ENCODE measurements at places on chromosomes 3 and 15.

- DNase-seq: no peak
Observed at GRCh38 chr3:149015393-149015792, 24.1 kb downstream of the GYG1 start.

DNA sequence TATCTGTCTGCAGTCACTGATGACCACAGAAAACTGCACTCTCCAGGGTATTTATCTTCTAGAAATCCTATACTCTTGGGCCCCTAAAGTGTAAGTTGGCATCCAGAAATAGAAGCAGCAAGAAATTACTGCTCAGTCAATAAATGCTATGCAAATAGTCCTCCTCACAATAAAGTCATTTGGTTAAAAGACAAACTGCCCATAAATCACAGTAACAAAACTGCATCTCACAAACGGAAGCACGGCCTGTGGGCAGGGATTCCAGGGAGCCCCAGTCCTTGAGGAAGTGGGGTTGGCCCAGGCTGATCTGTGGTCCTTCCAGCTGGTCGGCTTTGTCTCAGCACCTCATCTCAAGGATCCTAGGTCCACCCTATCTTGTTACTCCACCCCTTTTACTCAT, 29.7 kb upstream of the SPATA12 start:
- DNase-seq: no peak

DNA sequence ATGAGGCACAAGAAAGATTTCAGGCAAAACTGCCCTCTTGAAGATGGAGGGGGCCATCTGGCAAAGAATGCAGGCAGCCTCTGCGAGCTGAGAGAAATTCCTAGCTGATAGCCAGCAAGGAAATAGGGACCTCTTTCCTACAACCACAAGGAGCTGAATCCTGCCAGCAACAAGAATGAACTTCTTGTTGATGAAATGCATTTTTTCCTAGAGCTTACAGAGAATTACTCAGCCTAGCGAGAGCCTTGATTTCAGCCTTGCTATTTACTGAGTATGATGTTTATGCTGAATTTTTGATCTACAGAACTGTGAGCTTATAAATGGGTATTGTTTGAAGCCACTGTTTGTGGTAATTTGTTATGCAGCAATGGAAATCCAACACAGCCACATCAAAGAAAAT, 148.5 kb upstream of the NAALADL2 start:
- no peak for DNase-seq

DNA sequence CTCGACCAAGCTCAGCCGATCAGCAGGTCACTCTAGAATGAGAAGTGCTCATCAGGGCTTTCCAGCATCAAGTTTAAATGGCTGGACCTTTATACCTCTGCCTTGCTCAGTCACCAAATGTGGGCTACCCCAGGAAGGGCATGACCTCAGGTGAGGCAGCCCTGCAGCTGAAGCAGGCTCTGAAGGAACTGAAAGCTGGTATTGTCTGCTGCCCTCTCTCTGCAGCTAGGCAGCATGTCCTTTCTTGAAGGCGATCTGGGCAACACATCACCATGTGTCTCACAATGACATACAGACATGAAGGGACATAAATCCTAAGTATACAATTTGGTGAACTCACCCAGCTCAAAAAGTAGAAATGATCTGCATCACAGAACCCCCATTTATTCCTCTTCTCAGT, 38.7 kb upstream of the ARID3B start:
- no peak for DNase-seq

- DNase-seq: no peak
Observed at GRCh38 chr3:27639271-27639670, 82.9 kb downstream of the EOMES start.

GRCh38 chr3:138726946-138727730, 107.6 kb downstream of the PIK3CB start:
- DNase-seq: no peak

DNA sequence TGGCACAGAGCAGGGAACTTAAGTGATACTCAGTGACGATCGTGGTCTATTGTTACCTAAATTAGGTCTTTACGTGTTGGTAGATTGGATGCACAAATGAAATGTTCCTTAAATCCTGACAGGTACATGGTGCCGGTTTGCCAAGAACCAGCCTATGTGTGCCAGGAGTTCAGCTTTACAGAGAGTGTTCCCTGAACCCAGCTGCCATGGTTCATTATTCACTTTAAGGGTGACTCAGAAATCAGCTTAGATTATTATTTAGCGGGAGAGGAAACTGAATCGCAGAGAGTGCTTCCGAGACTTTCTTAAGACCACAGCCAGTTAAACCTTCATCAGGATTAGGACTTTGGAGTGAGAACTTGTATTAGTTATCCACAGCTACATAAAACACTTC, 21.5 kb downstream of the FAM43A start:
- DNase-seq: no peak

- no peak for DNase-seq
Observed at GRCh38 chr15:25375557-25375956, 63.3 kb downstream of the UBE3A start.

GRCh38 chr3:64399205-64399800, 174.0 kb upstream of the PRICKLE2 start:
- peak; percentile 33 for DNase-seq

GRCh38 chr3:56309465-56309864, 158.8 kb downstream of the ERC2 start:
- DNase-seq: no peak

GRCh38 chr3:178518660-178519396, 17.4 kb upstream of the KCNMB2 start:
- no peak for DNase-seq

DNA sequence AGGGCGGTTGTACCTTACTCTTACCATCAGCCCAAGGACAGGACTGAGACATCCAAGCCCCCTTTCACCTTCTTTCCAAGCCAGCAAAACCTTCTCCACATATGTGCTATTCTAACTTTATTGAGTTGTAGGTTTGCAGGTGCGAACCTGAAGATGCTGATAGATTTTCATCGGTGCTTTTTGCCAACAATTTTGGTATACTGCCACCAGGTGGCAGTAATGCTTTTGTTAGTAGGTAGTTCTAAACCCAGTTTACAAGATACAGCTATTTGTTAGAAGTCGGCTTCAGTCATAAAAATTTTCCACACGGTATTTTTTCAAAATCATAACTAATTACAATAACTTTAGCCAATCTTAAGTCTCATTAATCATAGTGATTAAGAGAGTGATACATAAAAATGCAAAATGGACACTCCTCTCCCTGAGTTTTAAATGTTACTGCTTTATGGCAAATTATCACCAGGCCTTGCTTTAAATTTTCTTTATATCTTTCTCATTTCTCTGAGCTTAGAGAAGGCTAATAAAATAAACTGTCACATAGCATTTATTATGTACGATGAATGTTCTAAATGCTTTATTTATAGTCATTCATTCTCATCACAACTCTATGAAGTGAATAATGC, 636 bp downstream of the TBC1D21 start:
- DNase-seq: no peak

DNA sequence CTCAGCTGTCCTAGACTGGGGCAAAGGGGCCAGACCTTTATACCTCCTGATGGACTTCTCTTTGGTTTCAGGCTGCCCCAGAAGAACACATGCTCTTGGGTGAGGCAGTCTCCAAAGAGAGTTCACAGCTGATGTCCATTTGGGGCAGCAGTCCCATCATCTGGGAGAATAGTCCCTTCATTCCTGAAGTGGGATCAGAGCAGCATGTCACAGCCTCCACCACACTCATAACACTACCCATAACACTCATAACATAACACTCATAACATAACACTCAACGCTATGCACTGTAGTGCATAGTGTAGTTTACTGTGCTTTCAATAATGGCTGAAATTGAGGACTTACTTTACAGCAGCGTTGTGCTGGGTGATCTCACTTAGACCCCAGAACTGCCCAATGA, 36.7 kb upstream of the PLCL2 start:
- DNase-seq: no peak

- DNase-seq: no peak
Observed at GRCh38 chr15:94027581-94027980, 203.8 kb upstream of the MCTP2 start.

DNA sequence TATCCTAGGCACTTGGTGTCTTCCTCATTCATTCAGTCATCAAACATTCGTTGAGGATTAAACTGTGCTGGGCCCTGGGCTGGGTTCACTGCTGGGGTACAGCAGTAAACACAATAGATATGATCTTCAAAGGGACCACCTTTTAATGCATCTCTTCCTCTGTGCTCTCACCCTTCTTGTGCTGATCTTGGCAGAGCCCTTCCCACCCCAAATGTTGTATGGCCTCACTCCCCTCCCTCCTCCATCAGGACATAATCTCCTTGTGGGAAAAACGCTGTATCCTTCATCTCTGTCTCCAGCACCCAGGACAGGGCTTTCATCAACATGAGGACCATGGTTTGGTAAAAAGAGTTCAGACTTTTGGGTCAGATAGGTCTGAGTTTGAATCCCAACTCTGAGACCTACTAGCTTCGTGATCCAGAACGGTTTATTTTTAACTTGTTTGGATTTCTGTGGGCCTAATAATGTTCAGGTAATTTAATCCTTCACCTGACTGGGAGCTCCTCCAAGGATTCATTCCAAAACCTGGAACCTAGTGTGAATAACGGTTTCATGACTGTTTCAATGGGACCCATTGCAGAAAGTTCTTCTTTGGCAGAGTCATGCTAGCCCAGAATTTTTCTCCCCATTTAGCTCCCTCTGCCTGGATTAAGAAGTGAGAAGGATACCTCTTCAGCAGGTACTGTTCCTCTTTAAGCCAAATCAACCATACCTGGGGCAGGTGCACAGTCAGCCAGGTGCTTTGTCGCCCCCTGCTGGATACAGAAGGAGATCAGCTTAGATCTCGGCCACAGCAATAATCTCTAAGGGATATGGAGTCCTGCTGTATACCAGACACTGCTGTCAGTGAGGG, 5.2 kb upstream of the WNT7A start:
- peak; percentile 44 for DNase-seq

- no peak for DNase-seq
Observed at GRCh38 chr15:99443056-99443756, 122.6 kb upstream of the MEF2A start.

DNA sequence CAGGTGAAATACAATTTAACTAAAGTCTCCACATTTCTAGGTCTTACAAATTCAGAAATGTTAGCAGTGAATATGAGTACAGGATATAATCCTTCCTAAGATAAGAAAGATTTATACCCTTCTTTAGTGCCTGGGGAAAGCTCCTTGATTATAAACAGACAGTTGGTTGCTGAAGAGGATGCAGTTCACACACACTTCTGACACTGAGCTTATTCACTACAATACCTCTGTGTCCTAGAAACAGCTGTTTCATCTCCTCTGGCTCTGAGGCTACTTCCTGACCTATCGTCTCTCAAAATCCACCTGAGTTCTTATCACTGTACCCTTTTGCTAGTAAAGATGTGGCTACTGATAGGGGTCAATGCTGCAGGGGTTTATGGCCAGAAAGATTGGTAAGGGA, 57.1 kb downstream of the TP63 start:
- no peak for DNase-seq

GRCh38 chr3:127040216-127040615, 57.3 kb downstream of the PLXNA1 start:
- DNase-seq: no peak

DNA sequence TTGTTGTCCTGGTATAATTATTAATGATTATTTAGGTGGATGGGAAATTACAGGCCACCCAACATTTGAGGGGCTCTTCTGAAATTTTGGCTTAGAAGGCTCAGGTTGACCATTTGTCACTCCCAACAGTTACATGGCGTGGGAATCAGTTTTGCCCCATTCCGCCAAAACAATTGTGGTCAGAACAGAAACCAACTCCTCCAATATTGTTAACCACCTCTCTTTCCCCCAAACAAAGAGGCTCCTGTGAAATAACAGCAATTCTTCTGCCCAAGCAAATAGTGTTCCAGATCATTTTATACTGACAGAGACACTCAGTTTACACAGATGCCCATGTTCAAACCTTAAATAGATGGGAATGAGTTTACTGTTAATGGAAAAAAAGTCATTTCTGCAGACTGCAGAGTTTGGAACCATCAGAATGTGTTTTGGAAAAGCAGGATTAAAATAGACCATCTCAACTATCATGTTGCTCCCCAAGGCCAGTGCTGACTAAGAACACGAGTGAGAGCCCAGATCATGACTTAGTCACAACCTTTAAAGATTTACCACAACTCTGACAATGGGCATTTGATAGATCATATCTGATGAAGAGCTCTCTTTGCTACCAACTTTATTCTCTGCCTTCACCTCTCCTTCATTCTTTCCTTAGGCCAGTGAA, 102.1 kb downstream of the DUT start:
- no peak for DNase-seq

DNA sequence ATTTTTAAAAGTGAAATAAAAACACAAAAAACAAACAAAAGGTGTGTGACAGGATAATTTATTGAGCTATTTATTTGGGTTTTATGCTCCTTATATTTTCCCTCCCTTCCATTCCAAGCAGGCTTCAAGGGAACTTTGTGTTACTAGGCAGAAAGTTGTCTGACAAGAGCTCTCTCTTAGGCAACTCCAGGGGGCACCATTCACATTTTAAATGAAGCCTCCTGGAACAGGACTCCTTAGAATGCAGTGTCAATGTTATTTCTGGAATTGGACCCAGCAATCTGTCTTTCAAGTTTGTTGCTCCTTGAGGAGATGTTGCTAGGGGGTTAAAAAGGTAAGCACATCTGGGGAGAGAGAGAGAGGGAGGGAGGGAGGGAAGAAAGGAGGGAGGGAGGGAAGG, 5.4 kb upstream of the RFX7 start:
- no peak for DNase-seq

GRCh38 chr15:57861815-57862586, 155.5 kb downstream of the POLR2M start:
- no peak for DNase-seq

- DNase-seq: no peak
Observed at GRCh38 chr3:168801794-168802193, 706.1 kb upstream of the GOLIM4 start.

DNA sequence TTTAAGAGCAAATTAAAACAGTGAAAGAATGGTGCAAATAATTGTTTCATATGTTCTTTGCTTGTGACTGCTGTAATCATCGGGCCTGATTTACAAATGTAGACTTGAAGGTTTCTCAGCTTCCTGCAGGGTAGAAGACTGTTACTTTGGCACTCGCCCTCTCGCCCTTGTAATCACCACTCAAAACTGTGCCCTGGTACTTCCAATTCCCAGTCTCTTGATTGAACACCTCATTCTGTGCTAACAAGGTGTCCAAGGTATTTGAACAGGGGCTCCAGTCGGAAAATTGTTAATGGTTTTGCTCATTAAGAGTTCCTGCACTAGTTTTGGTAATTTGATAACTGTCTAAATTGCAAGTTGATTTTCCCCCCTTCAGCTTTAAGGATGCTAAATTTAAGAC, 209.5 kb downstream of the ZIC1 start:
- no peak for DNase-seq

DNA sequence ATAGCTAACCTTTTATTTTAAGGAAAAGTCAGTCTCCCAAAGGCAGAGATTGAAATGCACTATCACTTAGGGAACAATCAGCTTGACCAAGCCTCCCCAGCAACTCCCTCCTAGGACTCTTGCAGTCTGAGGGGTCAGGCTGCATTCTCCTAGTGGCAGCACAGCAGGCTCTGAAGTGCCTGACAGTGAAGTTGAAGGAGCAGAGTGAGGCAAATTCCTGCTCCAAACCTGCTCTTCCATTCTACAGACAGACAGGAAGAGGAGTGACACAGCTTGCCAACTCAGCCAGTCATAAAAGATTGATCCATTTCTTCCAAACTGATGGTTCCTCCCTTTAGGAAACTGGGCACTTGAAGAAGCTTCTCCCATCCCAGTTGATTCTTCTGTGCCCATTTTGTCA, 43.9 kb upstream of the SMAD3 start:
- DNase-seq: no peak

GRCh38 chr3:2937055-2937454, 173.1 kb downstream of the IL5RA start:
- DNase-seq: no peak

GRCh38 chr3:11627612-11628011, 16.1 kb downstream of the VGLL4 start:
- no peak for DNase-seq

Measured in memory B cell (primary cell).